Heart right ventricle (tissue), 16 donors: ENCODE measurements at places on chromosomes 4 and X. TPM values are rescaled to one million over a fixed set of nuclear protein-coding genes. Genes with fewer than 3 reads are reported as not detected.

- no peak for DNase-seq
These were observed 398.3 kb upstream of the FAM47C start for GRCh38 chrX:36609616-36610585.

The ACSL4 gene
- 43.8 TPM for total RNA-seq

The RIBC1 gene
- 0.61 TPM for total RNA-seq

DNA sequence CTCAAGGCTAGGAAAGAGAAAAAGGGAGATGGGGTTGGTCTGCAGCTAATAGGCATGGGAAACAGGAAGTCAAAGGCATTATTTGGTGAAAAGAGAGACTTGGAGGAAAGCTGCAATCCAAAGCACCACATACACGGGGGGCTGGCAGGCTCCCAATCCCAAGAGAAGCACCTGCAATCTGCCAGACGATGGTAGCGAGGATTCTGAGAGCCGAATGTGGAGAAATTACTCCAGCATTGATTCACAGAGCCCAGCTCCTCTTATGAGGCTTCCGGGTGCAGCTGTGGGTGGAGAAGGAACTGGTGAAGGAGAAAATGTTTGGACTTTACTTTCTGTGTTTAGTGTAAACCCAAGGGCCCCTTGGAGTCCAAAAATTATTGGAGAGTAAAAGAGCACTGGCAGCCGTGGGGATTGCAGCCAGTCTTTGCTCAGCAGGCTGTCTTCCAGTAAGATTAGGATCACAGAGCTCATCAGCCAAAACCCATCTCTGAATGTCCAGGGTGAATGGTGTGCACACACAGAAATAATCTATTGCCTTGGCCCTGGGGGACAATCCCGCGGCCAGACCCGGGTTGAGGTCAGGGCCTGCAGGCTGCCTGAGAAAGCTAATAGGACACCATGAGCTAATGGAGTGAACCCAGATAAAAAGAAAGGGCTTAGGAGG, 197.6 kb downstream of the KIT start:
- DNase-seq, result no peak

GRCh38 chr4:139798456-139798855, 132.8 kb downstream of the MGST2 start:
- no peak for DNase-seq

DNA sequence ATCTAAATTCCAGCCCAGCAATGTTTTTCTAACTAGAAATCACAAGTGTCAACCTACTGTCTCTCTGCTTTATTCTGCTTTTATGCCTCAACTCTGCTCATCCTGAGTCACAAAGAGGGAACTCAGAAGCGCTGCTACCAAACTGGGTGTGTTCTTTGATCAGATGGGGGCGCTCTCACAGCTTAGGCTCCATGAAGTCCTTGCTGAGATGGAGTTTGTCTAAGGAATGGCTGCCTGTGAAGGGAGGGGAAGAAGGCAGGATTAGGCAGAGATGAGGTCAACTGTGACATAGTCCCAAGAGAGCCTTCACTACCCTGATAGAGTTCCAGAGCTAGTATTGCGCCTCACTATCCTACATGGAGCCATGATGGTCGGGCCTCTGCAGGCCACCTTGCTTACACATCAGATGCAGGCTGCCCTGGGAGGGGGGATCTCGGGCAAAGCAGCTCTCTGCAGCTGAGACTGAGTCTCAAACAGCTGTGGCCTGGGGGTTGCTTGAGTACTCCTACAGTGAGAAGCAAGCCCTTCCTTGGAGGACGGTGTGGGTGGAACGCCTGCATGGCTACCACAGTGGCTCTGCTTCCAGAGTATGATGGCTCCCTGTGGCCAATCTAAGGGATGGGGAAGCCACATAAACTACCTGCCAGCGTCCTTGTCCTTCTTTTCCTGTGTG, 219.9 kb downstream of the CCNG2 start:
- no peak for DNase-seq

DNA sequence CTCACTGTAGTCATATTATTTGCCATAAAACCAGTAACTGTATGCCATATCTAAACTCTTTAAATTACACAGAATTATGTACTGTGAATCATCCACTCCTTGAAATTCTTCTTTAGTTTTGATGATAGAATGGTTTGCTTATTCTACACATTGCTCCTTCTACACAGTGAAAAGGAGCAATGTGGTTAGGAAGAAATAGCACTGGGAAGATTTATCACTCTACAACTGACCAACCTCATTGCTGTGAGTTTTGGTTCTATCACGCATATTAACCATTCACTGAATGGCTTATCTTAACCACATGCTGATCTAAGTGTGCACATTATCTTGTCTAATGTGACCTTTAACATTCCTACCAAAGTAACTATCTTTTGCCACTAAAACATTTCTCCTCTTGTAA, 415.7 kb upstream of the NDST4 start:
- DNase-seq, result no peak

- no peak for DNase-seq
These were observed 23.8 kb downstream of the COL25A1 start for GRCh38 chr4:109278594-109279031.

DNA sequence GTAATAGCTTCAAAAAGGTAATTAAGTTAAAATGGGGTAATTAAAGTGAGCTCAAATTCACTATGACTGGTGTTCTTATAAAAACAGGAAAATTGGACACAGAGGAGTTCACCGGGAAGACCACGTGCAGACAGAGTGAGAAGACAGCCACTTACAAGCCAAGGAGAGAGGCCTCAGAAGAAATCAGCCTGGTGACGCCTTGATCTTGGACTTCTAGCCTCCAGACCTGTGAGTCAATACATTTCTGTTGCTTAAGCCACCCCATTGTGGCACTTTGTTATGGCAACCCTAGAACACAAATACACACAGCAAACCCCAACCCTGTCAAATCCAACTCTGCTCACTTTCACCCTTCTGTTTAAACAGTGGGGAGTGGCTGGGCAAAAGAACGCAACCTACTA, 4.1 kb upstream of the CD38 start:
- DNase-seq, result no peak

- no peak for DNase-seq
These were observed 117.7 kb upstream of the SLC6A14 start for GRCh38 chrX:116318672-116319071.
